ENCODE measurements at places on chromosomes 6 and 20.

DNA sequence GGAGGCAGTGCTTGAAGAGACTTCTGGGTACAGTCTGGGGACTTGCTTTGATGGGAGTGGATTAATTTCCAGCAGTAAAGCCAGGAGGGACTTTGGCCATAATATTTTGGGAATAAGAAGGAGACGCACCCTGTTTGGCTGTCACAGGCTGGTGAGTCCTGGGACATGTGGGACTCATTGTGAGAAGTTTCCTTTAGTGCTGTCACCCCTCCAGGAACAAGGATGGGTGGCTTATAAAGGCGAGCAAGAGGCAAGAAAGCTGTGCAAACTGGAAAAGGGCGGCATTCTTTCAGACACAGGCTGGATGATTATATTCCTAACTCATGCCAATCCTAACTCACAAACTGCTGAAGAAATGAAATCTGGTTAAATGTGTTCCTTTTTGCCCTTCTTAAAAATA, 77.5 kb upstream of the KCNK16 start:
- no peak for DNase-seq

DNA sequence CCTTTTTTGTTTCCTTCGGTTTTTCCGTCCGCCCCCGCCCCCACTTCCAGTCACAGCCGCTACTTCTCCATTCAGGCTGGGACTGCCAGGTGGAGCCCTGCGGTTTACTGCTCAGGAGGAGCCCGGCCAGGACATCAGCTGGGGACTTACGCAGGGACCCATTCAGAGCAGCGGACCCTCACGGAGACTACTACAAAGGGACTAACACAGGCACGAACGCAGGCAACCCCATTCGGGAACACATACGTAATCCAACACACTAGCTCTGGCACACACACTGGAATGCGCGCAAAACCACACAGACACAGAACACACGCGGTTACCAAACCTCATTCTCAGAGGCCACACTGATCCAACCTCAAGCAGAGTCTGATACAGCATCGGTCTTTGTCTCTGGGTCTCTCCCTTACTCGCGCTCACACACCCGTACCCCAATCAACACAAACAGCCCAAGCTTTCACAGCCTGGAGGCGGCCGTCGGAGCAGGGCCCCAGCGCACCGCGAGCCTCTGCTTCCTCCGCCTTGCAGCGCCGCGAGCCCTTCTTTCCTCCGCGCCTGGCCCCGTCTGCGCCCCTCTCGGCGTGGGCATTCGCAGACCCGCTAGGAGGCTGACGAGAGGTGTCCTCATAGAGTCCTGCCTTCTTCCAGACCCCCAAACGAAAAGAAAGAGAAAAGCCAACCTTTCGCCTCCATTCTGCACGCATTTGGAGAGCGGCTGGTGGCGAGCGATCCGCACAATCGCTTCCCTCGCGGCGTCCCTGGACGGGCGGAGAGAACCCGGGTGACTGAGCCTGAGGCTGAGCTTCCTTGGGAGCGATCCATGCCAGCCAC, 1.1 kb upstream of the SLC32A1 start:
- DNase-seq: no peak

DNA sequence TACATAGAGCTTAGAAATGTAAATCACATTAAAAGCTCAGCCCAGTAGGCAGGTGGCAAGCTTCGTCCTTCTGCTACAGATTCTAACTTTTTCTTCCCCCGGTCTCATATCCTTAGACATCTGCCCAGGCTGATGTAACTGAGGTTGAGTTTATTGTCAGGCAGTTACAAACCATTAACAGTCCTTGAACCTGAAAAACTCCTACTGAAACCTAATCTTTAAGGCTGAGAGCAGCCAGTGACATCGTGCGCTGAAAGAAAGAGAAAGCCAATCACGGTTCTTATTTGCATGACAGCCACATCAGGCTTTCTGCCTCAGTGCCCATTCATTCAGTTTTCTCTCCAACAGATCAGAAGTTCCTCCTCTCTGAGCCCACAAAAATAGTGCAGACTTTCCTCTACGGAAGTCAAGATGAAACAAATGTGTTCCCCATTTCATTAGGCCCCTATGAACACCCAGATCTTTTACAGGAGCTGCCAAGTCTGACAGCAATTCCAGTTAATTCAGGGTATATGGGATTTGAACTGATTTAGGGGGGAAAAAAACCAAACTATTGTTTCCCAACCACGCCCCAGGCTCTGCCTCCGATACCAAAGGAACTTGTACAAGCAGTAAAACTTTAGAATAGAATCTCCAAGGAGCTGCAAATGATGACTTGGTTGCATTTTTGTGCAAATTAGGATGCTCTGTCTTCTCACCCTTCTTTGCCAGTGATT, at the start of gene NHSL1:
Gene NHSL1, minus strand, starts transcription at position 192 of the 716 bp plus-strand sequence. CDS start 204 bp downstream, outside the sequence.
- no peak for DNase-seq

DNA sequence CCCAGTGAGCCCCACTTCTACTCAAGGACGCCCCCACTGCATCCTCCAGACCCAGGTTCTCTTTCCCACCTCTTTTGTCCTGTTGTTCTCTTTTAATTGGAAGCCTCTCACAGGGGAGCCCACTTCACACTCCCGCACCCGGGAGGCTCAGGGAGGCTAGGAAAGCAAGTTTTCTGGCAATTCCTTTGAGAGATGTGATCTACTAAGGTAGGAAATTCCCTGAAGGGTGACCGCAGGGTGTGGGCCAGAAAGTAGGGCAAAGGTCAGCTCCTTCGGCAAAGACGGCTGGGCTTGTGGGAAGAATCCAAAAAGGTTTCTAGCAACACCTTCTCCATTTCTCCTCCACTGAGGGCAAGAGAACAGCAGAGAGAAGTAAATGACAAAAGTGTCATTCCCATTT, 98.1 kb upstream of the PTPN1 start:
- no peak for DNase-seq
